Foreskin fibroblast (primary cell): ENCODE measurements at places on chromosomes 3 and 15.
A peak's percentile ranks its signal among the peaks of the same experiment; 100 is the strongest.

DNA sequence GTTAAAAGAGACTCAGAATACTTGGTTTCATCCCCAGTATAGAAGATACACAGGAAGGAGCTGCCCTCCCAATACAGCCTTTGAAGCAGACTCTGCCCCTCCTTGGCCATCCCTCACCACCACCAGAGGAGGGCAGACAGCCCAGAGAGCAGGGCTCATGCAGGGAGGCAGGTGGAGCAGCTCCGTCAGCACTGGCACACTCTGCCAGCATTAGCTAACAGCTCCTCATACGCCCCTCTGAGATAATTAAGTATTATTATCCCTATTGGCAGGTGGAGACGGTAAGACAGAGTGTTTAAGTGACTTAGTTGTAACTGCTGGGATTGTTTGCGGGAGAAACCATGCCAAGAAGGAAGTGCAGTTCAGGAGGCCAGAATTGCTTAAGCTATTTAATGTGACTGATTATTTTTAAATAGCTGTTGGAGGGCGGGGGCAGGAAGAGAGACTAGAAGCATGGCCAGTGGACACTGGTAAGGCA is 434.0 kb downstream of the EPHB1 start:
- no peak for DNase-seq

- no peak for DNase-seq
Observed at GRCh38 chr3:181431748-181432147, 280.0 kb upstream of the SOX2 start.

- peak; percentile 60 for DNase-seq
Observed at GRCh38 chr15:44719293-44719999, 8.1 kb downstream of the B2M start.

DNA sequence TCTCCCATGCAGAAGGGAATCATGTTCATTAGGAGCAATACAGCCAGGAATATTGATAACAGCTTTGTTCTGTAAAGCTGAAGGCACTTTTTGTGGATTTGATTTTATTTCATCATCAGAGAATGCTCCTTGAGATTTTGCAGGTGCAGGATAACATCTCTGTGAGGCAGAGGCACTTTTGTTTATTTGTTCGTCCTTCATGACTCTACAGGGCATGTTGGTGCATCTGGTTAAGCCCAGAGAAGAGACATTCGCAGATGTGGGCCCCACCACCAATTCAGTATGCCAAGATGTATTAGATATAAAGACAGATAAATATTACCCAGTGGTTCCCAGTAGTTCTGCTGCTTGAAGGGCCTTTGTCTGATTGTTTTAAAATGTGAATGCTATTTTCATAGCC is 368.1 kb upstream of the SEMA6D start:
- no peak for DNase-seq

DNA sequence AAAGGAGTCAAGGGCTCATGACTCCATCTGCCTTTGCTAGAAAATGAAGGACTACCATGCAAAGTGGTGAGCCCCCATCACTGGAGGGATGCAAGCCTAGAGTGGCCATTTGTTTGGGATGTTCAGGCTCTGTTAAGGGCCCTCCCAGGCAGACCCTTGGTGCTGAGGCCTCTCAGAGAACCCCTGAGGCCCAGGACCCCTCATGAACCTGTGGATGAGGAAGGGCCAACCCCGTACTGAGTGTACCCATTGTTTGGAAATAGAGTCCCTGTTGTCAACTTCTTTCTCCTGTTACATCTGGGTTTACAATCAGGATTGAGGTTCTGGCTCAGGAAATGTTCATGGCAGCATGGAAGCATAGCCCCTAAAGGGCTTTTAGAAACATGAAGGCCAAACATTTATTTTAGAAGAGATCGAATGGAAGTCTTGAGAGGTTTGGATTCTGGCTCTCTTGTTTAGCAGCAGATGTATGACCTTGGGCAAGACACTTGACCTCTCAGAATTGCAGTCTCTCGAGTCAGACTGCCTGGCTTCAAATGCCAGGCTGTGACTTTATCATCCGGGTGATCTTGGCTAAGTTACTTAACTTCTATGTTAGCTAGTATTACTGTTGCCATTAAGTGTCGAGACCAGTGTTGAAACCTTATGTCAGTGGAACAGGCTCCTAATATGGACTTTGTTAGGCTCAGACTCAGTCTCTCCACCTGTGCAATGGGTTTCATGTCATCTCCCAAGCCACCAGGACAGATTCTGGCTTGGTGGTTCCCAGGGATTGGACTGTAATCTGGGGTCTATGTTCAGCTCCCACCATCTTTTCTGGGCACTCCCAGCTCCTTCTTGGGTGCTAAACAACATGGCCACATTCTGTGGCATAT is 12.4 kb downstream of the ITGA11 start:
- peak; percentile 12 for DNase-seq

GRCh38 chr3:111321786-111322185 is 220.2 kb upstream of the CD96 start:
- DNase-seq: peak; percentile 29

DNA sequence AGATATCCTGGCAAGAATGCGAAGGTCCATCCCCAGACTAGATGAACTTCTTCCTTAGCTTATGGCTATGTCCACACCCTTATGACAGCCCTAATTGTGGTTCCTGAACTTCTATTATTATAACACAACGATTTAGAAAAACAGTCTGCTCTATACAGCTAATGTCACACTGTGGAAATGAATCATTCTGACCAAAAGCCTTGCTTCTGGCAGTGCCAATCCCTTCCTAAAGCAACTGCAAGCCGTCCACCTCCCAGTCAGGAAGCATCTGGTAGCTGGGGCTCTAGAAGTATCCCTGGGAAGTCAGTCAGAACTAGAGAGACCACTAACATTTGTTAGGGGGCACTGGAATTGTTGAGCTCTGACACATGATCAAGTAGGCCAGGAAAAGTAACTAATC is 45.0 kb downstream of the MYO5A start:
- DNase-seq: peak; percentile 86

DNA sequence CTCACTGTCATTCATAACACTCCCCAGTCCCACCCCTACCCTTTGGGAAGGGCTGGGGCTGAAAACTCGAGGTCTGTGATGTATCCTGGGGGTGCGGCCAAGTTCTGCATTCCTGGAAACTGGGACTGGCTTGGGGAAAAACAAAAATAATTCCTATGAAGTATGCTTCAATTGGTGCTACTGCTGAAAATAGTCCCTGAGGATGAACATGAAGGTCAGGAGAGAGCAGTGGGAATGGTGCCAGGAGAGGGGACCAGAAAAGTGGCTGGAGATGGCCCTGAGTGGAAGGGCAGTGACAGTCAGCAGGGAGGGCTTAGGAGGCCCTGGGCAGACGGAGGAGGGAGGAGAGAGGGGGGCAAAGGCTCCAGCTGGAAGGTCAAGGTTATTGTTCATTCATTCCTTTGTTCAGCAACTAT is 4.8 kb upstream of the ISLR start:
- DNase-seq: no peak

DNA sequence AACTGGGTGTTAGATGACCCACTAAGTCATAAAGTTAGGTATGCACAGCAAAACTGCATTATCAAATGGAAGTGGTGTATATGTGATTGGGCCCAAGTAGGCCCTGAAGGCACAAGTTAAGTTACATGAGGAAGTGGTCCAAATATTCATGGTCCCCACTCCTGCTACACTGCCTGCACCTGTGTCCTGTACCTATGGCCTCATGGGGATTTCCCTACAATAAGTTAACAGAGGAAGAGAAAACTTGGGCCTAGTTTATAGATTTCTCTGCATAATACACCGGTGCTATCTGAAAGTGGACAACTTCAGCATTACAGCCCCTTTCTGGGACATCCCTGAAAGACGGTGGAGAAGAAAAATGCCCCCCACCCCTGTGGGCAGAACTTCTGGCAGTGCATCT is 41.5 kb downstream of the STRIT1 start:
- DNase-seq: no peak

GRCh38 chr3:43017593-43018195 is 38.6 kb downstream of the GASK1A start:
- no peak for DNase-seq

DNA sequence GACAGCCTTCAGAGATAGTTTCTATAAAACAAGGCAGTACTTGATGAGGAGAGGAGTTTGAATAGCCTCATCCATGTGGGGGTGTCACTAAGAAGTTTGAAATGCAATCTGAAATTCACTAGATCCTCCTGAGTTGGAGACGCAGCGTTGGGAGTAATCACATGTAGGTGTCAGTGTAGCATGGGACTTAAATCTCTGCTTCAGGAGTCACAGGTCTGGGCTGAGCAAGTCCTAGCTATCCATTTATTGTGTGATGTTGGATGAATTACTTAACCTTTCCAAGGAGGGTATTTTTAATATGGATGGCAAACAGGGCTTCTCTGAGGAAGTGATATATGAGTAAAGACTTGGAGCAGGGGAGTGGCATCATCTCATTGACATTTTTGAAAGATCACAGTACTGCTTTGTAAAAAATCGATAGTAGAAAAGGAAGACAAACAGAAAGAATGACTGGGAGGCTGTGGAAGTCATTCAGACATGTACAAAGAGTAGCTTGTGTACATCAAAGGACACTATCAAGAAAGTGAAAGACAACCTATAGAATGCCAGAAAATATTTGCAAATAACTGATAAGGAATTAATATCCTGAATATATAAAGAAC is 17.1 kb downstream of the CP start:
- DNase-seq: no peak

DNA sequence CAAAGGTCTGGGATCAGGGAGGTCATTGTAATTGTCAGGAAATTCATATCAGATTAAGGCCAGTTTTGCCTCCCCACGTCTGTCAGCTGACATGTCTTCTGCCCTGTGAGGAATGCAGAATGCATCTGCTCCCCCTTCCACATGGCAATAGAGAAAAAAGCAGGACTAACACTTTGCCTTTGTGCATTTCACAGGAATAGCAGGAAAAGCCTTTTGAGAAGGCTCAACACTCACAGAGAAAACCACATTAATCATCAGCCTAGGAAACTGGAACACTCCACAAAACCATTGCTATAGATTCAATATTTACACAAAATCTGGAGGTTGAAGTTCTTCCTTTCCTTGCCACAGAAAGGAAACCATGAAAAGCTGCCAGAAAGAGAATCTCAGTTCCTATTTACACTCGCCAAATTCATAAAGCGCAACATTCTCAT is 165.2 kb upstream of the HES1 start:
- DNase-seq: no peak

GRCh38 chr3:184471439-184471838 is 90.1 kb upstream of the EPHB3 start:
- DNase-seq: no peak

- peak; percentile 79 for DNase-seq
Observed at GRCh38 chr3:99645277-99646106, 7.1 kb downstream of the COL8A1 start.

DNA sequence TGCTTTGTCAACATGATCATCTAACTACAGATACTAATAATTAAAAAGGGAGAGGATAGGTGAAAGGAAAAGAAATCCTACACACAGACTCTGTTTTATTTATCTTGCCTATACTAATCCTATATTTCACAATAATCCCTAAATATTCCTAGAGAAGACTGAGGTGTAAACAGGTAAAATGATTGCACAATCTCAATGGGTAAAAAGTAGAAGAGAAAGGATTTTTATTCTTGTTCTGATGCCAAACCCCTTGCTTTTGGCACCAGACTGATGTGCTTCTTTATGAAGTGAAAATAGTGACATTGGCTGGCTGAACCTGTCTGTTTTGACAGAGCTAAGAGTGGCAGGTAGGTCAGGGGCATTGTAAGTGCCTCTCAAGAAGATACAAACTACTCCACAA is 101.9 kb upstream of the ZPLD1 start:
- DNase-seq: no peak

DNA sequence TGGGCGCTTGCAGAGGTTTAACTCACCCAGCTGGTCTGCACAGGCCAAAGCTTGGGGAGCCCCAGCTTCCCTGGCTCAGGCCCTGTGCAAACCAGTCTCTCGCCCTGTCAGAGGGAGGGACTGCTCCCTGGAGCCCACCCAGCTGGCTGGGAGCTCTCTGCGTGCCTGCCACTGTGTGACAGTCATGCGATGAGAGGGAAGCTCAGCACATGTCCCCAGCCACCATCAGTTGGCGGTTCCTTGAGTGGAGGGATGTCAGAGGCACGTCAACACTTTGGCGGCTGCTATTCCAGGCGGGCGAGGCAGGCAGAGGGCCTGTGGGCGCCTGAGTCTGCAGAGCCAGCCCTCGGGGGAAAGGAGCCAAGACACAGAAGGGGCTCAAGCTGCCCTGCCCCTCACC is 324.6 kb downstream of the UACA start:
- no peak for DNase-seq

DNA sequence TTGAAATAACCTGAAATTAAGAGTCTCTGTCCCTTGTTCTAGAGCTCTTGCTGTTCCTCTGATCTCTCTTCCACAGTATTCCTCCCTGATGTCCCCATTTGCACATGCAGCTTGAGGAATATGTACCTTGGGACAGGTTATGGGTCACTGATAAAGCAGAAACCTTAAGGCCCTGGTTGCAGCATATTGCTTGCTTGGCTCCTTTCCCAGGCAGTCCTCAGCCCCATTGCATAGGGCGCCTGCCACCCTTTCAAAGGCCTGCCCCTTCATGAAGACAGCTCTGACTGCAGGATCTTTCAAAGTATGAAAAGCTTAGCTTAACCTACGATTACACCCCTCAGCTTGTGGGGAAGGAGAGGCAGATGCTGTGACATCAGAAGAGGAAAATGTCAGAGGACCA is 51.6 kb downstream of the WDR76 start:
- DNase-seq: no peak

DNA sequence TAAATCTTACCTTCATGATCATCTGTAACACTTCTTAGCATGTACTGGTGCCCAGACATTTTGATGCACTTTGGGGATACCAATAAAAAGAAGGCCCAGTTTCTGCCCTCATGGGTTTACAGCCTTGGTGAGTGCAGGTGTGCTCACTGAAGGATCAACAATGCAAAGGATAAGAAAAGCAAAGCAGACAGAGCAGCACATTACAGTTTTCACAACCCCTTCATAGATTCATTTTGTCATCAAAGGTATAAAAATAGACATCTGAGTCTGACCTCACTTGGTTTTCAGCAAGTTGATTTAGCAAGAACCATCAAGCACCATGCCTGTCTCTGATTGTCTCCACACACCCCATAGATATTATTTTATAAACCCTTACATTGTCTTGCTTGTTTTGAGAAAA is 77.6 kb downstream of the BFSP2 start:
- DNase-seq: no peak

- DNase-seq: peak; percentile 68
Observed at GRCh38 chr15:46126581-46126980, 491.8 kb downstream of the SQOR start.

- DNase-seq: no peak
Observed at GRCh38 chr3:55897573-55898224, 410.6 kb upstream of the WNT5A start.

DNA sequence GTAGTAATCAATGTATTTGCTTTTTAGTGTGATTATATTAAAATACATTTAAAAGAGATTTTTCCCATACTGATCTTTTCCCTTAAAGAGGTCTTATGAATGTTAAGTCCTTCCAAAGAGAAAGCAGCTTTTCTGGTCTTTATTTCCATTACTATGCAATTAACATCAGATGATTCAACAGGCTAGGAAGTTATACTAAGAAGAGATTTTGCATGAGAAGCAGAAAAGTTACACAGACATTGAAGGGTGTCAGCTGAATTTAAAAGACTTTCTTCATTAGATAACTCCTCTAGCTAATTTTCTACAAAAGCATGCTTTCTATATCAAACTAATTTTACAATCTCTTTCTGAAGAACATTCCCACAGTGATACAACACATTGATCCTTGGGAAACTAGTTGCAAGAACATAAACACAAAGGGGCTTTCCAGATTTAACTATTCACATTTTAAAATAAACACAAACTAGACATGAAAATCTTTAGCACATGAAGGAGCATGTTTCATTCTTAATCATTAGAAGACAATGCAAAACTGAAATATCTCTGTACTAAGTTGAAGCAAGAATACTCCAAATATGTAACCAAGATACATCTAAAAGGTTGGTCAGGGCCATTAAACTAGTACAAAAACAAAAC is 965.8 kb downstream of the ROBO1 start:
- DNase-seq: no peak
